ENCODE measurements at places on chromosomes 12 and 14. TPM values are rescaled to one million over a fixed set of nuclear protein-coding genes. Genes with fewer than 3 reads are reported as not detected.
A peak's percentile ranks its signal among the peaks of the same experiment; 100 is the strongest.

- peak overlapping the region; percentile 52 for H3K4me3 ChIP-seq
- H3K27ac ChIP-seq: no peak overlapping the region
- peak; percentile 56 for DNase-seq
Measured at GRCh38 chr12:101696251-101697196, 916 bp upstream of the CHPT1 start.

DNA sequence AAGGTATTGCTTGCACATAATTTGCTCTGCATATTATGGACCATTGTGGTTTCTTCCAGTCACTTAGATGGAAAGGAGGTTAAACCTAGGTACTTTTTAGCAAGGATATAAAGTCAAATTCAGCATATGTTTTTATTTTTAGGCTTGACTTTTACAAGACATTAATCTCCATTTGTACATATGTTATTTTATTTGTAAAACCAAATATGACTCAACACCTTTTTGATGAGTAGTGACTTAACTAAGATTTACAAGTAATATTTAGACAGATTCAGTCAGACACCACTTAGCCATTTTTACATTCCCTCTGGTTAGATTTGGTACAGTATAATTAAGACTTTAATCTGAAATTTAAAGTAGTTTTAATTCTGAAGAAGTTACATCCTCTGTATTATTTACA lies 55.0 kb downstream of the BHLHE41 start:
- DNase-seq: no peak
- no peaks in the 10 kb centered on the region for H3K36me3 ChIP-seq
- no peak overlapping the region for H3K27ac ChIP-seq
- no peaks in the 10 kb centered on the region for H3K4me1 ChIP-seq
- H3K4me3 ChIP-seq: no peak overlapping the region
- no peaks in the 10 kb centered on the region for H3K27me3 ChIP-seq

DNA sequence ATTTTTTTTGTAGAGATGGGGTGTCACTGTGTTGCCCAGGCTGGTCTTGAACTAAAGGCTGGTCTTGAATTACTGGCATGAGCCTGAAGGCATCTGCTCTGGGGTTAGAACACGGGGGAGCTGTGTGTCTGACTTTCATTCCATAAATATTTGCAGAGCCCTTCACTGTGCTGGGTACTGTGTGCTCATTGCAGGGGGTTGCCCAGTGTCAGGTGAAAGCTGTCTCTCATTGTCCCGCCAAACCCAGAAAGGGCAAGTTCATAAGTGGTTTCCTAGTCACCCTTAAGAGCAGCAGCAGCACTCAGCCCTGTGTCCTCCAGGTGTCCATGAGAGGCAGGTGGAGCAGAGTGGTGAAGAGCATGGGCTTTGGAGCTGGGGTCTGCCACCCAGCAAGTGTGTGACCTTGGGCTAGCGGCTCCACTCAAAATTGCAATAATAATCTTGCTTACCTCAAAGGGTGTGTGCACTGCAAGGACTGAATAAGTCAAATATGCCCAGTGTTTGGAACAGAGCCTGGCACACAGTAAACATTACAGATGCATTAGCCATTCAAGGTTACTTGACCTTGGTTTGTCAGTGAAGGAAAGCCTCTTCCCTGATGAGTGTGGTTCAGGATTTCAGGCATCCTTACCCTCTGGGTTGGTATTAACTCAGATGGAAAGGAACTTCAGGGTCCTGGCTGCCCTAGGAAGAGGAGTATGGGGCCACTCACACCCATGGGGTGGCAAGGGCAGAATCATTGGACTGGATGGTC lies 4.4 kb upstream of the SMIM41 start:
- H3K27me3 ChIP-seq: no peaks in the 10 kb centered on the region
- DNase-seq: peak; percentile 50
- no peak overlapping the region for H3K27ac ChIP-seq
- no peaks in the 10 kb centered on the region for H3K4me1 ChIP-seq
- no peak overlapping the region for H3K4me3 ChIP-seq

The IL31 gene
- not detected for total RNA-seq

The ATXN3 gene
- total RNA-seq: 59.0 TPM

The KCNA1 gene
- total RNA-seq: 0.06 TPM
